Activated CD4-positive, CD25-positive, alpha-beta regulatory T cell treated with anti-CD3 and anti-CD28 coated beads, Interleukin-2, amount 50 U/mL, for 24 hours (primary cell): ENCODE measurements at places on chromosomes 4 and X.

- ATAC-seq, result no peak
These were observed 195.7 kb upstream of the CASK start for GRCh38 chrX:42119076-42119475.

- ATAC-seq, result no peak
These were observed 33.5 kb downstream of the HTRA3 start for GRCh38 chr4:8303081-8303480.

- no peak for ATAC-seq
These were observed 248.6 kb downstream of the HNRNPD start for GRCh38 chr4:82124932-82125786.

GRCh38 chr4:97656044-97656720 is 487.1 kb downstream of the STPG2 start:
- no peak for ATAC-seq

- no peak for ATAC-seq
These were observed 16.4 kb downstream of the SCARB2 start for GRCh38 chr4:76197031-76197743.

- no peak for ATAC-seq
These were observed 310.0 kb downstream of the ARHGAP24 start for GRCh38 chr4:85784947-85785346.

- no peak for ATAC-seq
These were observed 5.0 kb upstream of the SHROOM4 start for GRCh38 chrX:50818986-50819385.

GRCh38 chr4:161555689-161556660 is 607.8 kb downstream of the FSTL5 start:
- no peak for ATAC-seq

- no peak for ATAC-seq
These were observed 1209.6 kb downstream of the PCDH7 start for GRCh38 chr4:31929676-31930345.

- ATAC-seq, result no peak
These were observed 33.5 kb upstream of the ELOVL6 start for GRCh38 chr4:110231869-110232268.

DNA sequence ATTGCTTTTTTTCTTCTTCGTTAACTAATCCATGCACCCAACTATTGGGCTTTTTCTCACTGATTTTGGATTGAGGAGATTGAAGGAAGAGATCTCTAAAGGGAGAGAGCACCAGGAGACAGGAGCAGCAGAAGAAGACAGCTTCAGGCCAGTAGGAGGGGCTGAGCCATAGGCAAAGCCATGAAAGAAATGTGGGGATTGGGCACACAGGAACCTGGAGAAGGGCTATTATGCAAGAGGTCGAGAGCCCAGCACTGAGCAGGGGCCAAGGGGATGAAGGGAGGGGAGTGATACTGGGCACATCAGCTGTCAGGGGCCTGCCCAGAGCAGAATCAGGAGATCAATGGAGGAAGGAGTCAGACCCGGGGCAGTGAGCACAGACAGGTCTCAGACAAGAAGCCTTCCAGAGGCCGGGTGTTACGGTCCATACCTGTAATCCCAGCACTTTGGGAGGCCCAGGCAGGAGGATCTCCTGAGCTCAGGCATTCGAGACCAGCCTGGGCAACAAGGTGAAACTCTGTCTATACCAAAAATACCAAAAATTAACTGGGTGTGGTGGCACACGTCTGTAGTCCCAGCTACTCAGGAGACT is 140.9 kb downstream of the BCOR start:
- ATAC-seq, result no peak
